Hematopoietic multipotent progenitor cell (in vitro differentiated cells): ENCODE measurements at places on chromosomes 7 and 10. TPM values are rescaled to one million over a fixed set of nuclear protein-coding genes. Genes with fewer than 3 reads are reported as not detected.

The TAS2R5 gene
- 1.9 TPM for total RNA-seq

The TSC22D4 gene
- 60.9 TPM for total RNA-seq

The COL17A1 gene
- under 0.01 TPM for total RNA-seq

The SPDYE8 gene
- total RNA-seq: not detected

The CHN2 gene
- 6.7 TPM for total RNA-seq

The OR2A12 gene
- total RNA-seq: not detected

The ENKUR gene
- total RNA-seq: under 0.01 TPM

GRCh38 chr10:3435671-3436070 is 263.1 kb upstream of the PITRM1 start:
- no peak for DNase-seq

DNA sequence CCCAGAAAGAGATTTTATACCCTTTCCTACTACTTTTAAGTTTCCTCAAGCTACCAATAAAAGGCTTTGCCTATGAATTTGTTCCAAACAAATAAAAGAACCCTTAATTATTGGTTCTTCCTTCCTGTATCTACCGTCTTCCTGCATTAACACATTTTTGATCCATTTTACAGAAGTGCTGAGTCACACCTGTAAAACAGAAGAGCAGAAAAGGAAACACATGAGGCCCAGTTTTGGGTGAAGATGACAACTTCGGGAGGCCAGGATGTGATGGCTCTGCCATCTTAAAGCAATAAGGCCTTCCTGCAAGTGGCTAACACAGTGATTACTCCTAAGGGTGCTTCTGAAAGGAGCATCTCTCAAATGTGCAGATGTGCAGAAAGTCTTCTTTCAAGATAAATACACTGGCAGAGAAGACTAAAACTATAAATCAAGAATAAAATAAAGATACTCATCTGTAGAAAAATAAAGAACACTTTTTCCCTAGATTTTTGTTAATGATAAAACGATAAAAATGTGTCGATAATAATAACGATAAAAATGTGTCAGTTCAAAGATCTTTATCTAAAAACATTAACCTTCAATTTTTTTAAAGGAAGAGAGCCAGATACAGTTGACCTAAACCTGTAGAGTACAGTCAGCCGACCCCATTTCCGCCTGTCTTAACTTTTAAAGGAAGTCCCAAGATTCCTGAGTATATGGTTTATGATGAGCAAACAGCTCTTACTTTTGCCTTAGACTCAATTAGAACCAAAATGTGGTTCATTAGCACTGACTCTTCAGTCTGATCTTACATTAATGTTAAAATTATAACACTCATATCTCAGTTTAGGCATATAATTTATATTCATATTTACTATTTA is 108.6 kb downstream of the UBE2H start:
- no peak for DNase-seq

GRCh38 chr7:127848241-127848640 is 183.0 kb downstream of the LRRC4 start:
- DNase-seq: no peak

GRCh38 chr10:48595539-48595932 is 9.3 kb downstream of the ARHGAP22 start:
- DNase-seq: no peak

- no peak for DNase-seq
Measured at GRCh38 chr7:17474724-17475344, 176.4 kb downstream of the AHR start.

DNA sequence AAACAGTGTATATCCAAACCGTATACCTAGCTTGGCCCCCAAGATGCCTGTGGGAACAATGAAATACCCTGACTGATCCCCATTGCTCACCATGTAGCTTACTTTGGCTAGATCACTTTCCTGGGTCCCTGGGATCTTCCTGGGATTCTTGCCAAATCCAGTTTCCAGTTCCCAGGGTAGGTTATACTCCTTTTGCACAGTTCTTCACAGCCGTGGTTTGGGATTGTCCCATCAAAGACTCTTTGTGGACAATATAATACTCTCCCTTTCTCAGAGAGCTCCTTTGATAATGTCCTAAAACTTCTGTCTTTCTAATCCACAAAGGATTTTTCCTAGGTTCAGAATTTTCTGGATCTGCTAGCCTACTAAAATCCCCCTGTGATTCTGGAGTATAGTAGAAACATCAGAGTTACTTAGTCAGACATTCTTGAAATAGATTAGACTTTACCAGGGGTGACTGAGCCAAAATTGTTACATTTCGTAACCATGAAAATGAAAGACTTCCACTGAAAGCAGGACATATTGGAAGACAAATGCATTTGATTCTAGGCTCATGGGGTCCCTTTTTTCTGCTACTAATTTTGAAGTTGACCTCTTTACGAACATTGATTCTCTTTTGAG is 388.3 kb upstream of the ETV1 start:
- no peak for DNase-seq

- DNase-seq: no peak
Measured at GRCh38 chr7:99835189-99835588, 7.4 kb downstream of the CYP3A43 start.

DNA sequence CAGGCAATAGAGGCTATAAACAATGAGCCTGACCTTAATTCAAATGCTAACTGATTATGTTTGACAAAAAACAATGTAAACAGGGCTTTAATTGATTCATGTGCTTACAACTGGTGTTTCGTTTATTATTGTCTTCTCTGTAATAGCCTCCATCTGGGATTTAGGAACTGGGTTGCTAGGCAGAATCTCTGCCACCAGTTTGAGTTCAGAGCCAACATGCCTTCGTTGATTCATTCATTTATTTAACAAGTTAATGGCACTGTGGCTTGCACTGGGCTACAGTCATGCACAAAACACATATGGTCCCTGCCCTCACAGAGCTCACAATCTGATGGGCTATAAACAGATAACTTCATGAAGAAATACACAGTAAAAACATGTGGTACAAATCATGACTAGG is 19.6 kb upstream of the CDHR3 start:
- no peak for DNase-seq

DNA sequence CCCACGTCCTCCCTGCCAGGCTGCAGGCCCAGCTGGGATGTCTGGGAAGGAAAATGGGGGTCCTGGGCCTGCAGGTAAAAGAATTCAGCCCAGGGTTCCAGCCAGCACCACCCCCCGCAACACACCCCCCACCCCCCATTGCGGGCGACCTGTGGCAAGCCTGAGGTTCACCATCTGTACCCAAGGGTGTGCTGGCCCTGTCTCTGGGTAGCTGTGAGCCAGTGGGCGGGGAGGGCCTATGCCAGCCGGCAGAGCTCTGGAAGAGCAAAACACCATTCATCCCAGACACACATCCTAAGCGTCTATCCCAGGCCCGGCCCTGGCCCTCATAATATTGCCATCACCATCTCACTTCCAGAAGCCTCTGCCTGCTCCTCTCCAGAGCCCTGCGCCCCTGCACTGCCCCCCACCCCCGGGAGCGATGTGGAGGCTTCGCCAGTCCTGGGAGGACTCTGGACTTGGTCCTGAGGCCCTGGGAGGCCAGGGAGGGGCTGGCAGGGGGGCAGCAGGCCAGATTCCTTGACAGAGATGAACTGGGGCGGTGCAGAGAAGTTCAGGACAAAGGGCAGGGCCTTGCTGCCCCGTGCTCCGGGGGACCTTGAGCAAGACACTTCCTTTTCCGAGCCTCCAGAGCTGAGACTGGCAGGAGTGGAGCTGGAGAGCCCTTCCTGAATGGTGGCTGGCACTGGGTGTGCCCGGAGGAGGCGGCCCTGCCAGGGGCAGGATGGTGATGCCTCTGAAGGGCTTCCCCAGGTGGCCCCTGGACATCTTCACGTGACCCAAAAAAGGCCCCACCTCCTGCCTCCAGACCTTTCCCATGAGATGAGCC is 8.7 kb upstream of the TTYH3 start:
- no peak for DNase-seq

GRCh38 chr7:44461387-44461786 is 29.1 kb downstream of the NUDCD3 start:
- no peak for DNase-seq

GRCh38 chr7:155470686-155471638 is 13.0 kb downstream of the EN2 start:
- DNase-seq: no peak

DNA sequence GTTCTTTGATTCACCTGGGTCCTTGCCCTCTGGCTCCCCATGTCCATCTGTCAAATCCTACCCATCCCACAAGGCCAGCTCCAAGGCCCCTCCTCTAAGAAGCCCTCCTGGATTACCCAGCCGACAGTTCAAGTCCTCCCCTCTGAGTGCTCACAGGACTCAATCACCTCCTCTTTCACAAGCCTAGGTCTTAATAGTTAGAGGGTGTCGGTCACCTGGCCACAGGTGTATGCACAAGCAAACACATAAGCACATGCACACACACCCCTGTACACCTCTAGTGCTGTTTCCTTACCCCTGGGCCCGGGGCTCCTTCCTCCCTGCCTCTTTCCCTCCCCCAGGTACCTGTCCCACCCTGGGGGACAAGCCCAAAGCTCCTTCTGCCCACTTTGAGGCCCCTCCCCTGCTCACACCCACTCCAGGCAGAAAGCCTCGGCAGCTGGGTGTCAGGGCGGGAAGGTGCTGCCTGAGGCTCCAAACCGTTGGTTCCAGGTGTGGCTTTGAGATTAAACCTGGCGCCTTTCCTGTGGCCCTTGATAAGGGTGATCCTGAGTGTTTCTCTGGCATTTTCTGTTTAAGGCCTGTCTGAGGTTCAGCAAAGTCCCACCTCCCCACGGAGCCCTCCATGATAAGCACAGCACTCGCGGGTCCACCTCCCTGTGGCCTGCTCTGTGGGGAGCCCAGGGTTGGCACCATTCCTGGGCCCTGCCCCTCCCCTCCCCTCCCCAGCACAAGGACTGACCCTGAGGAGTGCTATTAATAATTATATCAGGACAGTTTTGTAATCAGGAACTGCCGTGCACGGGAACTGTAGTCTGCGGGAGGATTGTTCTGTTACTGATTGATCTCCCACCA is 14.6 kb upstream of the AQP1 start:
- DNase-seq: peak; percentile 12

DNA sequence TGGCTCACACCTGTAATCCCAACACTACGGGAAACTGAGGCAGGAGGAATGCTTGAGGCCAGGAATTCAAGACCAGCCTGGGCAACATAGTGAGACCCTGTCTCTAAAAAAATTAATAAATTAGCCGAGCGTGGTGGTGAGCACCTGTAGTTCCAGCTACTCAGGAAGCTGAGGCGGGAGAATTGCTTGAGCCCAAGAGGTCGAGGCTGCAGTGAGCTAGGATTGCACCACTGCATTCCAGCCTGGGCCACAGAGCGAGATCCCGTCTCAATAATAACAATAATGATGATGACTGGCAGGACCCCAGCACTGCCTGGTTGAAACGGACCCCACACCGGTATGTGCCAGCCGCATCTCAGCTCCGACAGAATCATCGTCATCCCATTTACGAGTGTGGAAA is 93.0 kb downstream of the ELFN1 start:
- DNase-seq: no peak

- no peak for DNase-seq
Measured at GRCh38 chr7:47582764-47583738, 1.1 kb upstream of the TNS3 start.

GRCh38 chr7:70135656-70136055 is 537.4 kb downstream of the AUTS2 start:
- no peak for DNase-seq

- no peak for DNase-seq
Measured at GRCh38 chr7:64869912-64870562, 33.0 kb upstream of the ZNF273 start.

DNA sequence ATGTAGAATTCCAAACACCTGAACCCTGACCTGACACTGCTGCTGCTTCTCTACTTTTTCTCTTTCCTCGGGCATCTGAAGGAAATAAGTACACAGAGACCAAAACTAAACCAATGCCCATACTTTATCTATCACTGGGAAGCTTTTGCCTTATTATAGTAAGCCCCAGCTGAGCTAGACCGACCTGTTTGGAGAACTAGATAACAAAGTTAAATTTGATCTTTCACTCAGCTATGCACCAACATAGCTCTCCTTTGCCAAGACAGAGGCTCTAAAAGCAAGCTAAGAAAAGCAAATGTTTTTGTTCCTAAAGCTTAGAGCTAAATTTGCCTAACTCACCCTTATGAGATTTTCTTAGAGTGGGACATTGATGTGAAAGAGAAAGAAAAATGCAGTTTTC is 39.1 kb downstream of the NHLRC2 start:
- DNase-seq: no peak
